H9 (cell line): ENCODE measurements at places on chromosomes 7 and 10. TPM values are rescaled to one million over a fixed set of nuclear protein-coding genes. Genes with fewer than 3 reads are reported as not detected.

DNA sequence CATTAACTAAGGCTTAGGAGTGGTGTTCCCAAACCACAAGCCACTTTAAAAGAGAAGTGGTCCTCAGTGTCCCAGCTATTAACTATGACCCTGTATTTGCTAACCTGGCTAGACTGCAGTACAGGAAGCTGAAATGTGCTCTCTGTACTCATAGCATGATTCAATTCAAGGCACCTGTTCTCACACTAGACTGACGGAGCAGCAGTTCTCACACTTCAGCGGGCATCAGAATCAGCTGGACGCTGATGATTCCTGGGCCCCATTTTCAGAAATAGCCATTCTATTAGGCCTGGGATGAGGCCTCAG is 24.5 kb upstream of the MSRB2 start:
- DNase-seq: no peak

GRCh38 chr10:37754538-37755323 is 102.7 kb downstream of the ZNF248 start:
- DNase-seq: no peak

- no peak for DNase-seq
Observed at GRCh38 chr7:24630596-24630995, 57.3 kb downstream of the PALS2 start.

DNA sequence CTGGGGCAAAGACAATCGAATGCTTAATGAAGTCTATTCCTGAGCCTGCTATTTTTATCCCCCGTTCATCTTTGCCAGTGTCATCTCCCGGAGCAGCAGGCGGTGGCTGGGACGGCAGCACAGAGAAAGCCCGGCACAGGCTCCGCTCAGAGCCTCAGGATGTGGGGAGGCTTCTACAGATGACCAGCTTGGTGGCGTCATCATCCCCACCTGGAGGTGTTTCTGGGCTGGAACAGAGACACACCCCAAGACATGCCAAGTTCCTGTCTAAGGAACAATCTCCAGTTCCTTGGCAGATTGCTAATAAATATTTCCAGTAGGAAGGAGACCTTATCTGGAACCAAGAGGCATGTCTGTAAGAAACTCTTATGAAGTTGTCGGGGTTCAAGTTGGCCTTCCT is 552.4 kb upstream of the MGMT start:
- DNase-seq: no peak

DNA sequence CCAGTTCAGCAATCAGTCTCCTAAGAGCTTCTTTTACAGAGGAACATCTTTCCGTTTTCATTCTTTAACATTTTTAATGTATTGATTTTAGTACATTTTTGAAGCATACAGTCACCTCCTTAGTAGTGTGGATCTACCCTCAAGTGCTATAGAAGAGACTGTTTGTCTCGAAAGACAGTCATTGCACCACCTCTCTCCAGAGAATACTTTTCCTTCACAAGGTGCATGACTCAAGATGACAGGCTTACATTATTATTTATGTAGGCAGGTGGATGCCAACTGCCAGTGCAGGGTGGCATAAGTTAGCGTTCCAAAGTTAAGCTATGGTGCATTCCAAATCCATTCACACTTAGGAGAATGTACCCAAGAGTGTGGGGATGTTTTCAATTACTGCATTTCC is 71.8 kb downstream of the ZEB1 start:
- DNase-seq: no peak

DNA sequence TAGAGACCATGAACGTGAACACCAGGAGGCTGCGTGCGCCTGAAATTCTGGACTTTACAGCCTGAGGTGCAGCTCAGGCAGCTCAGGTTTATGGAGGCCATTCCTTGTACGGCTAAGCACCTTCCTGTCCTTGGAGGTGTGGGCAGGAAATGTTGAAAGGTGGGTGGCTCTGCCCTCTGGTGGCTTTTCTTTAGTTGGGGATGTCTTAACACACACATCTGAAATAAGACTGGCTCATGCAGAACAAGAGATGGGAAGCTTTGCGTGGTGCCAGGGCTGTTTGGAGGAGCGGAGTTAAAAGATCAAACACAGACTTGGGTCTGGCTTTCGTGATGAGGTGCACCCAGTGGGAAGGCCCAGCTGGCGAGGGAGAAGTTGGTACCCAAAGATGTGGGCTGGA is 64.1 kb downstream of the DOCK1 start:
- peak; percentile 60 for DNase-seq

- no peak for DNase-seq
Observed at GRCh38 chr7:23016345-23017253, 2.7 kb upstream of the HYCC1 start.

GRCh38 chr10:45557275-45557905 is 115.2 kb downstream of the ZFAND4 start:
- DNase-seq: peak; percentile 55

GRCh38 chr10:613271-614138 is 76.0 kb downstream of the DIP2C start:
- DNase-seq: no peak

The LDB3 gene
- total RNA-seq: 0.17 and 0.18 TPM in 2 replicates

The JAKMIP3 gene
- 0.50 and 0.55 TPM in 2 replicates for total RNA-seq

The COL26A1 gene
- 41.5 and 42.6 TPM in 2 replicates for total RNA-seq

The C7orf33 gene
- not detected in 2 replicates for total RNA-seq

The HOXA10 gene
- not detected in 2 replicates for total RNA-seq

The PRKAR2B gene
- total RNA-seq: 15.2 and 16.6 TPM in 2 replicates

The LRRD1 gene
- not detected in 2 replicates for total RNA-seq

The CALD1 gene
- 107 and 118 TPM in 2 replicates for total RNA-seq

The BZW2 gene
- 60.2 and 64.6 TPM in 2 replicates for total RNA-seq
